ENCODE measurements at places on chromosomes 1 and 21.

DNA sequence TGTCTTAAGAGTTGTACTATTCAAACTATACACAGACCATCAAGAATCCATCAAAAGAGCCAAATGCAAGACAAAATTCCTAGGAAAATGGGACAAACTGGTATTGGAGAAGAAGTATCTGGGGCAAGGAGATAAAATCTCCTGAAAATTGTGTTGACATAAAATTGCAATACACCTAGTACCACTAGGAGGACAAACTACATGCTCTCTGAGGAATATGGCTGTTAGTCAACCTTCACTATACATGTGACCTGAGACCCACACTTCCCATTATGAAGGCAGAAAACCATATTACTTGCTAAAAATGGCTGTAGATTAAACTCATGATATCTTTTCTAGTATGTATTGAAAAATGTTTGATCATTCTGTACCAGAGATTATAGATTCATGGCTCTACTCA, 30.0 kb downstream of the IRF2BP2 start:
- DNase-seq, result no peak

DNA sequence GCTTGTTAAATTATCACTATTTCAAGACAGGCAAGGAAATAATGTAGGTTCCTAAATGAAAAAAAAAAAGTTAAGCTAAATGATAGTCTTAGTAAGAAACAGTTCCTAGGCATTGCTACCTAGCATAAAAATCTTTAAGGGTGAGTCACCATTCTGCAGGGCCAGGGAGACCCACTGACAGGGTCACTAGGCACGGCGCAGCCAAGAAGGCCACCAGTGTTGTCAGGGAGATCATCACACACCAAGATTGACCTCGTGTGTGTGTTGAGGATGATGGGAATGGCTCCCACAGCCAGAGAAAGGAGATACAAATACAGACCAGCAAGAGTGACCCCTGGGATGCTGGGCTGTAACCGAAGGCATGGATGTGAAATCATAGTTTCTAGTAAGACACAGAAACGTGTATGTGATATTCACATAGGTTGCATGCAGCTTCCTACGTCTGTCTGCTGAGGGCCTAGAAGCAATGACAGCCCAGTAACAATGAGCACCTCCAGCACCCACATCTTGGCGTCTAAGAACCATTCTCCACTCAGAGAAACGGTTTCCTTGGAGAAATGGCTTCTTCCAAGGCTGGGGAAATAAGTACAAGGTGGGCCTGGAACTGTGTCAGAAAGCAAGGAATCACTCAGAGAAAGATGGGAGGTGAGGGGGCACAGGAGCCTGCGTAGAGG, 29.1 kb downstream of the RIPK4 start:
- DNase-seq, result no peak

DNA sequence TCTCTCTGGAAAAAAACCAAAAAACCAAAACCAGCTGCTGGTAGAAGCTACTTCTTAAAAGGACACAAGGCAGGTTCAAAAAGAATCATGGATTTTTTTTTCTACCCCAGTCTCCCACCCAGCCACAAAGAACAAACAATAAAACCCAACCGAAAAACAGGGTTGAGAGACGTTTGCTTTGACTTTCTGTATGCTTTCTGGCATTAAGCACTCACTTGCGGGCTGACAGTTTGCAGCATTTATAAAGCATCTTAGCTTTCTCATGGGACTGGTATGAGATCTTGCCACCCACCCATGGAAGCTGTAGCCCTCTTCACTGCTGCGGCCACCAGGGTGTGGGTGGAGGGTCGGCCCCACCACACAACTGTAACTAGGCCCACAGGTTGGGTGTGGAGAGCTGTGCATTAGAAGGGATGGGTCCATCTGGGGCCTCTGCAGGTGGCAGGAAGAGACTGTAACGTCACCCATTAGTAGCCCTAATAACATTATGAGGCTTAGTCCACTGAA, 165.7 kb downstream of the RHOU start:
- no peak for DNase-seq

- DNase-seq, result no peak
Measured at GRCh38 chr1:100862591-100862990, 32.1 kb downstream of the EXTL2 start.

GRCh38 chr1:58922302-58923089, 138.6 kb upstream of the JUN start:
- DNase-seq, result peak; percentile 33

GRCh38 chr1:3614755-3615742, 3.7 kb upstream of the MEGF6 start:
- DNase-seq, result peak; percentile 13

GRCh38 chr1:36766481-36766880, 267.8 kb downstream of the GRIK3 start:
- no peak for DNase-seq

DNA sequence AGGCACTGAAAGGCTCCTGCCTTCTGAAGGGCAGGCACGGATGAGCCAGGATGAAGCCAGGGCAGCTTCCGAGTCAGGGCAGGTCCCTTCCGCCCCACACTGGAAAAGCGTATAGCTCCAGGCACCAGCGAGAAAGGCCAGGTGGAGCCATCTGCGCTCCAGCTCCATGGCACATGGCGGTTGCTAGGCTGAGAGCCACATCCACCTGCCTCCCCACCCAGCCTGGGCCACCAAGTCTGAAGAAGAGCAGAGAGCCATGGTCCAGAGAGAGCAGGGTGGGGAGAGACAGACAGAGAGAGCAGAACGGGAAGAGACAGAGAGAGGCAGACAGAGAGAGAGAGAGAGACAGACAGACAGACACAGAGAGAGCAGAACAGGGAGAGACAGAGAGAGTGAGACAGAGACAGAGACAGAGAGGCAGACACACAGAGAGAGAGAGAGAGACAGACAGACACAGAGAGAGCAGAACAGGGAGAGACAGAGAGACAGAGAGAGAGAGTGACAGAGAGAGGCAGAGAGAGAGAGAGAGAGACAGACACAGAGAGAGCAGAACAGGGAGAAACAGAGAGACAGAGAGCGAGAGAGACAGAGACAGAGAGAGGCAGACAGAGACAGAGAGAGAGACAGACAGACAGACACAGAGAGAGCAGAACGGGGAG, 5.2 kb downstream of the FNDC10 start:
- no peak for DNase-seq

DNA sequence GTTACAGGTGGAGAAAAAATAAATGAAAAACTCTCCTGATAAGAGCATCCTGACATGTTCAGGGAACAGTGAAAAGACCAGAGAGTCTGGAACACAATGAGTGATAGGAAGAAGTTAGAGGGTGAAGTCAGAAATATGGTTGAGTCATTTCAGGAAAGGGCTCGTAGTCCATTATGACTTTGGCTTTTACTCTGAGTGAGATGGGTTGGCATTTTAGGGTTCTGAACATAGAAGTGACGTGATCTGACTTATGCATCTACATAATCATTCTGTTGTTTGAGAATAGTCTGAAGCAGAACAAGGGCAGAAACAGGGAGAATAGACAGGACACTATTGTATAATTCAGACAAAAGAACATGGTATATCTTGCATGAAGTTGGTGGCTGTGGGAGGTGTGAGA, 5.8 kb downstream of the HMCN1 start:
- no peak for DNase-seq

DNA sequence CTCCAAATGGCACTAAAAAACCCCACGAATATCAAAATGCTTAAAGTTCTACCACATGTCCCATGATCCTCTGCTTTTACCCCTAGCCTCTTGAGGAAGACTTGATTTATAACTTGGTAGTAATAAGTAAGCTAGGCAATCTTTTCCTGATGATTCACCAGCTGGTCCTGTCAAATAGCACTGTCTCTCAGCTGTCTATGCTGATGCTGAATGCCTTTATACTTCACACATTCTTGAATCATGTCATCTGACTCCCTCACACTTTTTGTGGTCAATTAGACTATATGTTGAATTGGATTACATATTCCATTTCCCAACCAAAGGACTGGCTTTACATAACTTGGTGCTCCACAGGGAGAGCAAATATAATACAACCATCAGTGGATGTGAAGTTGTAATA, 16.6 kb downstream of the C21orf91 start:
- no peak for DNase-seq

DNA sequence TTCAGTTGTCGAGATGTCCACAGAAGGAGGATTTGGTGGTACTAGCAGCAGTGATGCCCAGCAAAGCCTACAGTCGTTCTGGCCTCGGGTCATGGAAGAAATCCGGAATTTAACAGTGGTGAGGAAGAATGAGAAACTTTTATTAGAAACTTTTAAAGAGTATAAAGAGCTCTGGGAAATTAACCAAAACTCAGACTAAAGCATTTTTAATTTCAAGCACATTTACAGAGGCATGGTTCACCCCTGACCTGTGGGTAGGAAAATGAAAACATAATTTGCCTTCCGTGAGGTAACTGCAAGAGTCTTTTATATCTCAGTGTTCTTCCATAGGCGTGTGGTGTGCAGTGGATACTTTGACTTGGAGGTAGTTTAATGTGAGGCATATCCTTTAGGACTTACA, 44.8 kb upstream of the KCNQ4 start:
- DNase-seq, result no peak

- no peak for DNase-seq
Measured at GRCh38 chr1:20483098-20483832, 2.7 kb downstream of the CAMK2N1 start.

DNA sequence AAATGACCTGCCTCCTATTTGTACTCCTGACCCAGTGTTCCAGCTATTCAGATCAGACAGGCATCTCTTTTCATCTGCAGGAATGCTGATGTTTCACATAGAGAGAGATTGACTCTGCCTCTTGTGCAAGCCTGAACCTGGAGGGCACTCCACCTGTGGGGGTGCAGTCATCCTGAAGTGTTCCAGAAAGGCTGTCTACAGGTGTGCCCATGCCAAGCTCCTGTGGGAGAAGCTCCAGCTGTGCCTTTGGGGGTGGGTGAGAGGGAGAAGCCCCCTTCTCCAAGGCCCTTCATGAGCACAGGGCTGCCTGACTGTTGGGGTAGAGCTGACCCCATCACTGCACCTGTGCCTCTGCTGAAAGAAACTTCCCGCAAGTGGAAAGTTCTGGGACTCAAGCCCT, 22.8 kb downstream of the IFI44 start:
- DNase-seq, result no peak

DNA sequence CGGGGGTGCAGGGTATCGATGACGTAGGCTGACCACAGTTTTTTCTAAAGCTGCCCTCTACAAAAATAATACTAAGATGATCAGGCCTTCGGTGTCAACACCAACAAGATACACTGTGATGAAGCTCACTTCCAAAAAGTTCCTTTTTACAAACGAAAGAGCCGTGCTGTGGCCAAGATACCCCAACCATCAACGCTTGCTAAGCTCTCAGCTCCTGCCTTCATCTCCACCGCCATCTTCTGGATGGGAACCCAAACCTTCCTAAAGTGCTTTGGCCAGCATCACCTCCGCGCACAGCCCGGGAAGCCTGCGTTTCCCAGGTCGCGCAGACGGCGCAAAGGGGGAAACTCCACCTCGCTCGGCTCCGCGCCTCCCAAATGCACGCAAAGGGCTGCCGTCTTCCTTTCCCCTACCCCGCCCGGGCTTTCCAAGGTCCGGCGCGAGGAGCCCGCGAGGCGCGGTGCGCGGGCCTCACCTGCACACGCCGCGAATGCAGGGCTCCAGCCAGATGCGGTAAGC, 541 bp downstream of the USP48 start:
- peak; percentile 59 for DNase-seq

DNA sequence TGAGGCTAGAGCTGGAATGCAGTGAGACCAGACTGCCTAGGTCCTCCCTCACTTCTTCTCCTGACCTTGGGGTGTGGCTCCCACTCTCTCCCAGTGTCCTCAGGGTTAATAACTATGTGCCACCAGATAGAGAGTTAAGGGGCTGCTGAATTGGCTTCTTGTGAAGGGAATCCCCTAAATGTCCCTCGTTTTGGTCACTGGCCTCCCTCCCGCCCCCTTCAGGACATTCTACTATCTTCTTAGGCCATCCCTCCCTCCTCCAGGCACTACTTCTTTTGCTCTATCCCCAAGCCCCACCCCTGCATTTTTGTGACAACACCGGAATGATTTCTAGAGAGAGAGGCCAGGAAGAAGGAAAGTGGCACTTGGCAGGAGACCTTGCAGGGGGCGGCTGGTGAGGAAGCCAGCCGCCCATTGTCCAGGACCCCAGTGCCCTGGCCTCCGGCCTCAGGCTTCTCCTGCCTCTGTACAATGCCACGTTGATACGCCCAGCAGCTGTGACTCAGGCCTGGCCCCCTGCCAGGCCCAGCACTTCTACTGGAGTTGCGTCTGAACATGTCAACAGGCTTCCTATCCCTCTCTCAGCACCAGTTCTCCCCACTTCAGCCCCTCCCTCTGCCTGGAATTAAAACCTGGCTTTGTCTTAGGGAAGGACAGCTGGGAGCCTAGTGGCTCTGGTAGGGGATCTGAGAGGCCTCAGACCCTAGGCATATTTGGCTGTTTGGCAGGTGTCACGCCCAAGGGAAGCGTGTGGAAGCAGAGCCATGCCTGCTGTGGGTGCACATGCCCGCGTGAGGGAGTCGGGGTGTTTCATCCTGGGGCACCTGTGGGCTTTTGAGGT, 9.1 kb downstream of the LMNA start:
- DNase-seq, result peak; percentile 69

- no peak for DNase-seq
Measured at GRCh38 chr1:79302380-79302930, 295.9 kb upstream of the ADGRL4 start.

DNA sequence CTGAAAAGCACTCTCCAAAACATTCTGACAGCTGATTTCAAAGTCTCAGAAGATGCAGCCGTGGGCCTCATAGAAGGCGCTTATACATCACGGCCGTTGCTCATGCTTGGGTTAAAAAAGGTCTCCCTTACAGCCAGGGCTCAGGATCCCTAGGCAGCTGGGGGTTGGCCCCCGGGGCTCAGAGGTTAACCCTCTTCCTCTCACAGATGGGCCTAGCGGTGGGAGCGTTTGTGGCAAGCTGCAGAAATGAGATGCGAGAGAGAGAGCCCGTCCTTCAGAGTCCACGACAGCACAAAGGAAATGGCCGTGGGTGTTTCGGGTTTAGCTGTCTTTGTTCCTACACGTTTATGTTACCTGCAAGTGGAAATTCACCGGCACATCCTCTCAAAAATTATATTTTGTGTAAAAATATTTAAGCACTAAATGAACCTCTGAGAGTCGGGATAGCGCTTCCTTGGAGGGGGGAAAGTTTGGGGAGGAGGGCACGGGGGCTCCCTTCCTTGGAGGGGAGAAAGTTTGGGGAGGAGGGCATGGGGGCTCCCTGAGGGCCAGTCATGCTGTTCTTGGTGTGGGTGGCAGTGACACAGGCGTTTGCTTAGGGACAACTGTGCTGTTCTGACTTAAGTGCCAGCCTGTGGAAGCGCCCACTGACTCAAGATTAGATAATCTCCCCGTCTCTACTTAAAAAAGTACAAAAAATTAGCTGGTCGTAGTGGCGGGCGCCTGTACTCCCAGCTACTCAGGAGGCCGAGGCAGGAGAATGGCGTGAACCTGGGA, 20.5 kb upstream of the PRDM15 start:
- DNase-seq, result peak; percentile 52

GRCh38 chr1:227561241-227561907, 2.0 kb upstream of the ZNF678 start:
- no peak for DNase-seq

GRCh38 chr1:71264039-71264438, 183.2 kb upstream of the ZRANB2 start:
- no peak for DNase-seq

DNA sequence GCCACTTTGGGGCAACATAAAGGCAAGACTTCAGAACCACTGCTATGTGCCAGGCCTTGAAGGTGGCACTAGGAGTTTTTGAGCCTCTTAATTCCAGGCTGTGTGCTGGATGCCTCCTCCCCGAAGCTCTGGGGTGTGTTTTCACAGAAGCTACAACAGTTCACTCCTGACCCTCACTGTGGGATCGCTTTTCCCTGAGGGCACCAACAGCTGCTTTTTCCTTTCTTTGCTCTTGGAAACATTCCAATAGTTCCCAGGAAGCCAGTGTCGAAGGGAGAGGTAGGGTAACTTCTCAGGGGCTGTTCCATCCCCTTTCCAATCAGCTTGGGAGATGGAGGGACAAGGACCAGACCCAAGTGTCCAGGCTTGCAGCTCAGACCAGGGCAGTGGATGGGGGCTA, 153.4 kb downstream of the C1orf94 start:
- no peak for DNase-seq
